ENCODE measurements at places on chromosomes 5 and 9.
A peak's percentile ranks its signal among the peaks of the same experiment; 100 is the strongest.

DNA sequence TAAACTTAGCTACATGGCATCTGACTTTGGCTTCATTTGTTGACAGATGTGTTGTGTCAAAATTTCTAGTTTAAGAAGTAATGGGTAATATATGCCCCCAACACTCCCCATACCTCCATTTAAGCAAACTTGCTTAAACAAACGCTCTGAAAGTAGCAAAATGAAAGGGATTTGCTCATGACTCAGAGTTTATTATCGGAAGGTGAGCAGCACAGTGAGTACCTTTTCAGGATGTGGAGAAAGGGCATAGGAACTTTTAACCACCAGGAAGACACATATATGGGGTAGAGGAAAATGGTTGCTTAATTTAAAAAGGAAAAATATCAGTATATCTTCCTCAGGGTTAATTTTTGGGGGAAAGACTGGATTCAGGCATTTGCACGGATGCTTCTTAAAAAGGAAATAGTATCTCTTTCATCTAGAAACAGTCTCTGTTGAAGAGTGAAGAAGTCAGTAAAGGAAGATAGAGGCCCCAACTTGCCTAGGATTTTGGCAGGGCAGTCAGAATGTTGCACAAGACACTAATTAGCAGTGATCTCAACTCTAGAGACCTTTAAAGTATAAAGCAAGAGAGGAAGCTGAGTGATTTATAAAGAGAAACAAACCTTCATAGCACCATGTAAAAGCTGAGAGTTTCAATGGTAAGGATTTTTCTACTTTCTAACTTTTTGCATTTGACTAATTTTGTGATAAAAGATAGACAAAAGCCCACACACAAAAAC, 155.1 kb downstream of the TRIO start:
- peak; percentile 17 for DNase-seq

DNA sequence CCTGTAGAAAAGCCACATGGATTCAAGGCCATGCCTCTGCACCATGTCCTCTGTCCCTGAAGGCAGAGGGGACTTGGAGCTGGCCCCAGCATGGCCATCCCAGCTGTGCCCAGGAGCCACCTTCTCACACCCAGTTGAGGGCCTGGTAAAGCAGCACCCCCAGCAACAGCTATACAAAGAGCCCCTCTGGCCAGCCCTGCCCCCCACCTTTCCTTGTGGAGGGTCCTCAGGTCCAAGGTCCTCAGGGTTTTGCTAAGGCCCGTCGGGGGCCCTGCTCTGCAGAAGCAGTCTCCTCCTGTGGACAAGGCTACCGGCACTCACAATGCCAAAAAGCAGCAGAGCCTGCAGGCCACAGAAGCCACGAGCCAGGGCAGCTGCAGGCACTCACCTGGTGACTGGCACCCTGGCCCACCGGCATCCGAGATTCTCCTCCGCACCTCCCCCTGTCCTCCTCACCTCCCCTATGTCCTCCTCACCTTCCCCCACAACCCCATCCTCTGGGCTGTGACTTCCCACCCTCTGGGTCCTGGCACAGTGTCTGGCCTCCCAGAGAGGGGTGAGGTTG, 39.9 kb upstream of the LPCAT1 start:
- DNase-seq, result no peak

DNA sequence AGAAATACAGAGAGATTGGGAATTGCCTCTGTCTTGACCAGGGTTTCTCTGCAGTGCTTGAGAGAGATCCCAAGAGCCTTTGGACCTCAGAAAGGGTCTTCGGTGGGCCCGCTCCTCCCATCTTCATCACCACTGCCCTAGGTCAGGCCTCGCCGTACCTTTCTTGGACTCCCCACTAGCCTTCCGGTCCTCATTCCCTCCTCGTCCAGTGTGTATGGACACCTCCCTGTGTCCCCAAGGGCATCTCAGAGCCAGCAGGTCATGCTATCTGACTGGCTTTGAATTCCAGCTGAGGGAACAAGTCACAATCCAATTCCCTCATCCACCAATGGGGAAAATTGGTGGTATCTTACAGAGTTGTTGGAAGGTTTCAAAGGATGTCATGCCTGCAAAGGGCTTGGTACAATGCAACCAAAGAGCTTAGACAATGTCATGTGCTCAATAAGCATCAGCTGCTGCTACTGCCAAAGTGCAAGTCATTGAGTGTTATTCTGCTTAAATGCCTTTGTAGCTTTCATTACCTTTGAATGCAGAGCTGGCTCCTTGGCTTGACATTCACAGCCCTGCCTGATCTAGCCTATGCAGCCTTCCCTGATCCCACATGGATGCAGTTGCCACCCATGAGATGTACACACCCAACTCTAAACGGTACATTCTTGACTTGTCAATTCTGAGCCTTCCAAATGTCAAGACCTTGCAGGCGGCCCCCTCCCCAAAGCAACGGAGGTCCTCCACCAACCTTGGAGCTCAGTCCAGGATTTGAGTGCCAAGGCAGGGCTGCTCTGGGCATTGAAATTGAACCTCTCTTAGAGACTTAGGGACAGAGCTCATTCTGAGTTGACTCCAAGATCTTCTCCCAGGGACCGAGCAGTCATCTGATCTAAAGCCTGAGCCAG, 58.0 kb downstream of the HRH2 start:
- DNase-seq, result no peak

- DNase-seq, result no peak
Measured at GRCh38 chr9:138038244-138038671, 160.7 kb downstream of the CACNA1B start.

DNA sequence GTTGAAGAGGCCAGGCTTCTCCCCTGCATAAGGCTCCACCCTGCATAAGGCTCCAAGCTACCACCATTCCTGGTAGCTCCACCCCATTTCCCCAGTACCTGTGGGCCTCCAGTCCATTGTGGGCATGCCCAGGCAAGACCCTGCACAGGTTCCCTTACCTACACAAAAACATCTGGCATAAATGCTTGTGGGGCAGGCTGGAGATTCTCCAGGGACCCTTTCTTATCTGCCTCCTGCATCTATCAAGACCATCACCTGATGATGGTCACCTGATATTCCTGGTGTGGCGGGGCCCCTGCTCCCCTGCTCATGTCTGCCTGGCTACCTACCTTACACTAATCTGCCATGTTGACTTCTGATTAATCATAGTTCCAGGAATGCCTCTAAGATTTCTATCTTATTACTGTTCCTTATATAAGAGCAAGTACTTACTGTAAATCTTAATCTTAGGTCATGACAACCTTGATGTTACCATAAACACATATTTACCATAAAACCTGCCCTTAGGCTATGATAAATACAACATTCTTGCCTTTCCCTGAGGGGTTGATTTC, 41.0 kb downstream of the FGD3 start:
- no peak for DNase-seq

DNA sequence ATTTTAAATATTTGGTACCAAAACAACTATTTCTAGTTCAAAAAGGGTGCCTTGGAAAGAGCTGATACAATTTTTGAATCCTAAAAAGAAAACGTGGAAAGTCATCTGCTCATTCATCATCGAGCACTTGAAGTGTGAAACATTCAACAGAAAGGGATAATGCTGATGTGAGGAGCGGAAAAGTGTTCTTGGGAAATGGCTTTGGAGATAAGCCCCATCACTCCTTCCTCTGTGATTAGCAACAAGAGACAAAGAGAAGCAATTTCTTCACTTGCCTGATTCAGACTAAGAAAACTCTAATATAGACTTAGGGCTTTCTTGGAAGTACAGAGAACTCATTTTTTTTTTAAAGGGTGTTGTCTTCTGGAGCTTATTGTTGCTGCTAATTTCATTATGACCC, 74.9 kb downstream of the C9orf152 start:
- DNase-seq, result no peak

Data from MV-4-11 (cell line).